Right ventricle myocardium inferior (tissue), 1 donor: ENCODE measurements at places on chromosomes 7 and 10. TPM values are rescaled to one million over a fixed set of nuclear protein-coding genes. Genes with fewer than 3 reads are reported as not detected.

DNA sequence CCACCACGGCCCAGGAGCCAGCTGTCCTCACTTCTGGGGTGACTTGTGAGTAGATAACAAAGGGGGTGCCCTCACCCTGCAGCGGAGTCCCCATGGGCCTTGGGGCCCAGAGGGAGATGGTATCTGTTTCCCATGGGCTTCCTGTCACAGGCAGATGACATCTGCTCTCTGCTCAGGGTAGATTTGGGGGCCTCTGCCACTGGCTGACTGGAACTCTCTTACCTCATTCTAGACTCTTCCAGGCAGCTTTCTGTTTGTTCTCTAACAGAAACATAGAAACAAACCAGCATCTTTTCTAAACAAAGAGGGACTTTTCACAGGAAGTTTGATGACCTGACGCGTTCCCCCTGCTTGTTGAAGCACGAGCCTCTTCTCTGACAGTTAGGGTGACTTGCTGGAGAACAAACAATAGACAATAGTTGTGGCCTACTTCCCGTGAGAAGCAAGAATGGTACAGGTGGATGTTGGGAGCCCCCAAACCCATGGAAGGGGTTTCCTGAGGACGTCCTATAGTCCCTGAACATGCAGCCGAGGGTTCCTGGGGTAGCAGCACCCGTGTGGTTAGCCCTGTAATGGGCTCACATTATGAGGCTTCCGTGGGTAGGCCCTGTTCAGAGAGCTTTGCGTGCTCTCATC, 61.6 kb downstream of the GRK5 start:
- DNase-seq, result no peak

- DNase-seq, result no peak
These were observed 767.7 kb downstream of the TYW1 start for GRCh38 chr7:67764289-67764688.

DNA sequence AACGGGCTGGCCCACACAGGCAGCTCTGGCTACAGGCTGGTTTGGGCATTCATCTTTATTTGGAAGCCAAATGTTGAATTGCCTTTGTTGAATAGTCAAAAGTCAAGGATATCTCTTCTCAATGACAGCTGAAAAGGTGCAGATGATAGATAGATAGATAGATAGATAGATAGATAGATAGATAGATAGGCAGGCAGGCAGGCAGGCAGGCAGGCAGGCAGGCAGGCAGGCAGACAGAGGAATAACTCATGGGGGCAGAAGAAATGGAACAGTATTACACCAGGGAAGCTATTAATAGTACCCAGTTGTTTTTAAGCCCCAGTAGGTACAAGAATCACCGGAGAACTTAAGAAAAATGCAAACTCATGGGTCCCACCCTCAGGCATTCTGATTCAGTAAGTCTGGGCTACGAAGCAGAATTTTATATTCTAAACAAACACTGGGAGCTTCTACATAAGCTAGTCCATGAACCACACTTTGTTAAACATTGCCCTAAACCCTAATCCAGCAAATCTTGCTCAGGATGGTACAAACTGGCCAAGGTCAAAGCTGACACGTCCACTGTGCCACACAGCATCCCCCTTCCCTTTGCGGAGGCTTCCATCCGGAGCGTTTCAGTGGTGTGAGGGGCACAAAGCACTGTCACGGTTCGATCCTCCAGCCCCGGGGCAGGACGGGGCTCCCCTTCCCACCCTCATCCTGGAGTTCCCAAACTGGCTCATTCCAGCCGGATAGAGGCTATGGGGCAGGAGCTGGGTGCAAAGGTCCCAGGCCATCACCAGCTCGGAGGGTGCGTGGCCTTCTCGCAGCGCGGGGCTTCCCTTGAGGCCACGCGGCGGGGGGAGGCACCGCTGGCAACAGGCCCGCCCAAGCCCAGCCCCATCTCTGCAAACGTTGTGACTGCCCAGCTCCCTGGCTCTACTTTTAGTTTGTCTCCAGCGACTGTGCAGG, 6.7 kb downstream of the PRKAG2 start:
- DNase-seq, result no peak

- DNase-seq, result no peak
These were observed 2.7 kb downstream of the TMEM176A start for GRCh38 chr7:150803161-150803860.

GRCh38 chr7:129591868-129592267, 19.7 kb upstream of the NRF1 start:
- no peak for DNase-seq

- DNase-seq, result peak; percentile 28
These were observed 12.2 kb upstream of the KCP start for GRCh38 chr7:128922496-128923410.

DNA sequence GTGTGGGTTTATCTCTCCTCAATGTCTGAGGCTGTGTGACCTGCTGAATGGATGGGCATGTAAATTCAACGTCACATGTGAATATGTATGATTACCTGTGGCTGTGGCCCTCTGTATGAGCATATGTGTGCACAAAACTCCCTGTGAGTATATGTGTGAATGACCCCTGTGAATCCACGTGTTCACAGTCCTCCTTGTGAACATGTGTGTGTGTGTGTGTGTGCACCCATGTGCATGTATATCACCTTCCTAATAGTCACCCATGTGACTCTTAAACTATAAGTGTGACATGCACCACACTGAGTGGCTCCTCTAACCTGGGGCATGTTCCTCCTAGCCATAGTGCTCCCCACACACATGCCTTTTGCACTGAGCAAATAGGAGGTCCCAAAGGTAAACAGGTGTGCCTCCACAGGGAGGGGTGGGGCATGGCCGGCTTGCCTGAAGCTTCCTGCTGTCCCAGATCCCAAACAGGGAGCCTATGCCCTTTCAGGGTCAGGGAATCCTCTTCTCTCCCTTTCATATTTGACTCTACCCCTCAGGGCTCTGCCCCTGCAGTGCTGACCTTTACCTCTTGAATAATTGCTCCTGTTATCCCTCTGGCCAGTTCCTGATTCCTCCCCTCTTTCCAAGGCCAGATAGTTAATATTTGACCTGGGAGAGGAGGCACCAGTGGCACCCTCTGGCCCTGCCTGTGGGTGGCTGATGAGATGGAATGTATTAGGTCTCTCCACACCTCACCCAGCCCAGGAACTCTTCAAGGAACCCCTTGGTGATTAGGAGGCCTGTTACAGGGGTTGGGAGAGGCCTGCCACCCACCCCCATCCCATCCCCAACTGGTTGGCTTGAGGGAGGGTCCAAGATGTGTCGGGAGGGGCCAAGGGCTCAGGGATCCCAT, 1.9 kb downstream of the SEMA4G start:
- no peak for DNase-seq

GRCh38 chr10:105706281-105707026, 1065.4 kb downstream of the SORCS3 start:
- DNase-seq, result no peak

DNA sequence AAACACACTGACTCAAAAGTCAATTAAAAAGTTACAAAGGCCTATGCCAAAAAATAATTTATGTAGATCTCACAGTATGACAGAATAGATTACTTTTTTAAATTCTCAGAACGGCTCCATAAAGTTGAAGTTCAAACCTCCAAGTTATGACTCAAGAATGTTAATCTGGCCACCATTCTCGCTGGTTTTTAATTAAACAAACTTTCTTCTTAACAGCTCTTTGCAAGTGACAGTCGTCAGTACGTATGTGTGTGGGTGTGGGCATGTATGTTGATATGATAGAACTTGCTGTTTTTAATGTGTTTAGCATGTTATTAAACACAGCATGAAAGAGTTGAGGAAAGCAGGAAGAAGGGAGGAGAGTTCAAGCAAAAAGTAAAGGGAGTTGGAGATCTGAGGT, 18.5 kb downstream of the PRKCQ start:
- no peak for DNase-seq

DNA sequence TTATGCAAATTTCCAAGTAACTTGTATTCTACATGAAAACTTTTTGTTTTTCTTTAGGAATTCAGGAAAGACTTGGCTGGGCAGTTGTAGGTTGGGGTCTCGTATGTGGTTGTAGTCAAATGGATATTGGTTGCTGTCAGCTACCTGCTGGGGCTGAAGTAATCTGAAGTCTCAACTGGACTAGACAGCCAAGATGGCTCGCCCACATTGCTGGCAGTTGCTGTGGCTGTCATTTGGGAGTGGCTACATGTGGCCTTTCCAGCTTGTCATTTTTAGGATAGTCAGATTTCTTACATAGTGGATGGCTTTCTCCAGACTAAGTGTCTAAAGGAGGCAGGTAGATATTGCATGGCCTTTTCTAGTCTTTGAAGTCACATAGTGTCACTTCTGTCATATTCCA, 32.6 kb downstream of the EXOC6 start:
- no peak for DNase-seq

DNA sequence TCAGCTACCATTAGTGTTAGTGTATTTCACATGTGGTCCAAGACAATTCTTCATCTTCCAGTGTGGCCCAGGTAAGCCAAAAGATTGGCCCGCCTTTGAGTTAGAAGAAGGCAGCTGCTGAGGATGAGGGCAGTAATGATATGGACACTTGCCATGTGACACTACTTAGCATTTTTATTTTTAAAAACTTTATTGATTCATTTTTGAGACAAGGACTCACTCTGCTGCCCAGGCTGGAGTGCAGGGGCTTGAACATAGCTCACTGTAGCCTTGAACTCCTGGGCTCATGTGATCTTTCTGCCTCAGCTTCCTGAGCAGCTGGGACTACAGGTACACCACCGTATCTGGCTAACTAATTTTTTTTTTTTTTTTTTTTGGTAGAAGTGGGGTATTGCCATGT, 12.3 kb upstream of the ACTR3B start:
- DNase-seq, result no peak

DNA sequence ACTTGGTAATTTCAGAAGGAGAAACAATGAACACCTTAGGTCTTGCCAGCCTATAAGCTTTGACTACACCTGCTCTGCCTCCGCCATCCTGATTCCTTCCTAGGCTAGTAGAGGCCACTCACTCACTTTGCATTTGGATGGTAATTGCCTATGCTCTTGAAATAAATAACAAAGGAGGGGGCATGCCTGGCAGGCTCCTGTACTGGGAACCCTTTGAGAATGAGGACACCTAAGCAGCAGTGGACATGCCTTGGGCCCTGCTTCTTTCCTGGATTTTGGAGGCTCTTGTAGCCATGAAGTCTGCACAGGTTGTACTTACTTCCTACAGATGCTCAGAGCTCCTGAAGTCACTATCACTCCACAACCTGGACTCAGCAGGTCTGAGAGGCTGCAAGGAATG, 65.8 kb downstream of the BLNK start:
- DNase-seq, result no peak

DNA sequence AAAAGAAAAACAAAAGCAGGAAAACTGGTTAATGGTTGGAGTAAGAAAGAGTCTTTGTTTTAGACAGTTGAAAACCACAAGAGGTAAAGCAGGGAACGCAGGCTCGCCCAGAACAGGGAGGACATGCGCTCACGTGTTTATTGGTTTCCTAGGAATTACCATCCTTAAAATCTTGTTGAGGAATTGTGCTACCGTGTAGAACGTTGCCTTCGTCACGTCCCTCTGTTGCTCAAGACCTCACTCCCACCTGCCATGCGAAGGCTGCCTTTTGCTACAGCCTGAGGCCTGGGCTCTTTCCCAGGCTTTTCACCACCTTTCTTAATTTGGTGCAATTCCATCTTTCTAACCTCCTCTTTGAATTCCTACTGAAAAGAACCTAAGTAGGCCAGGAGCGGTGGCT, 61.6 kb upstream of the CAMK1D start:
- no peak for DNase-seq

PRSS37 gene
- not detected for total RNA-seq

PTPN20 gene
- 14.3 TPM for total RNA-seq

CLCN1 gene
- not detected for total RNA-seq

MKI67 gene
- total RNA-seq, result 2.1 TPM

RASSF4 gene
- 91.5 TPM for total RNA-seq

GHRHR gene
- total RNA-seq, result not detected

ATRNL1 gene
- total RNA-seq, result 0.41 TPM
